ENCODE measurements at places on chromosomes 4 and X.

DNA sequence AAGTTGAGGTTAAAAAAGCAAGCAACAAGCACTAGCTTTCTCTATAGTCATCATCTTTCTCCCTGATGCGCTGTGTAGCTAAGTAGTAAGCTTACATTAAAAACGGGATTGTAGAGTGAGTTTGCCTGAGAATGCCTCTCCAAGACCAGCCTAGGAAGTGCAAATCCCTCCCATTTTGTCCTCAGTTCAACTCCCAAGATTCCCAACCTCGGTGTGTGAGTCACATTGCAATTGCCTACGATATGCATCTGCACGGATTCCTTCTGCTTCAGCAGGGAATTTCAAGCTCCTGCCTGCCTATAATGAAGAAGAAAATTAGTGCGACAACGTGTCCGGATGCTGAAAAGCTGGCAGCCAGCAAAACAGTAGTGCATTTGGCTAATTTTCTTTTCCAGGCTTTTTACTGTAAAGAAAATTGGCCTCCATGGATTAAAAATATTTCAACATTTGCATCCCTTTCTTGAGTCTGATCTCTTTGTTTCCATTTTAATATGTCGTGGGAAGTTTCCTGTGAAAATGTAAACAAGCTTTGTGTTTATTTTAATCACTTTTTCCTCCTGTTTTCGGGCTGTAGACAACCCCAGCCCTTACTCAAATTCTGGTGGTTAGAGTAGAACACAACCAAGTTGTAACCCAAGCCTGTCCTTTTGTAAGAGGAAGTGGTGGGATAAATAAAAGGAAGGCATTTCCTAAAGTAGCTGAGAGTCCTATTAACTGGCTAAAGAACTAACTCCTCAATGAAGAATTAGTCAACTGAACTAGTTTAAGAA, 58.4 kb upstream of the TET2 start:
- peak; percentile 14 for DNase-seq

DNA sequence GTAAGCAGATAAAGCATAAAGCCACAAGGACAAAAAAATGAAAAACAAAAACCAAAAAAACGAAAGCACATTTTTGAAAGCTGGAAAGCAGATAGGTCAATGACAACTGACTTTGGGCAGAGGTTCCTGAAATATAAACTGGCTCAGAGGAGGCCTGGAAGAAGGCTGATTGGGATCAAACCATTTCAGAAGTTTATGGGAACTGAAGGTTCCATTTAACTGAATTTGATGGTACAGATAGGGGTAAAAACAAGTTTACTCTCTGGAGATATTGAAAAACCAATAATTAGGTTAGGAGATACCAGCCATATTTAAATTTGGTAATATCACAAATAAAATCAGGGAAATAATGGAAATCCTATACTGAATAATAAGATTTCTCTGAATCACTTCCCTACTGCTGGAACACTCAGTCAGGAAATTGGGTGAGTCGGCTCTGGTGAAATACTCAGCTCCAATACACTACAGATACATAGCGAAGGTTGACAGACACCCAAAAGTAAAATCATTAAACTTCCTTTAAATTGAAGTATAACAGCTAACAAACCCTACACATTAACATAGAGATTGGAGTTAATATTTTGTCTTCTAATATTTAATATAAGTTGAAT, 1584.3 kb downstream of the STIM2 start:
- no peak for DNase-seq

- DNase-seq, result no peak
These were observed 310.3 kb upstream of the PRPS2 start for GRCh38 chrX:12480956-12481355.

DNA sequence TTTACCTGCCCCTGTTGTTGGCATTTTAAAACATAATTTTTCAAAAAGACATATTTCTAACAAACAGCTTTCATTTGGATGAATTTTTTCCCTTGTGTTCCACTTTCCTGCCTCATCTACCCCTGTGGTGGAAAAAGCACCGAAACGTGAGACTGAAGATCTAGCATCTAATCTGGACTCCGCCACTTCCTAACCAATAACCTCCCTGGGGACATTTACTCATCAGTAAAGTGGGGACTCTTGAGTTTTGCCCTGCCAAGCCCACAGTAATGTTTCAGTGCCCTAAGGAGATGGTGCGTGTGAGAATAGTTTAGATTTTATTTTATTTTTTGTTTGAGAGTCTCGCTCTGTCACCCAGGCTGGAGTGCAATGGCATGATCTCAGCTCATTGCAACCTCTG, 56.7 kb downstream of the ADGRG2 start:
- no peak for DNase-seq

- DNase-seq, result no peak
These were observed 22.4 kb downstream of the AFF1 start for GRCh38 chr4:86957215-86957614.

GRCh38 chr4:165560941-165561340, 182.1 kb downstream of the CPE start:
- DNase-seq, result no peak

- DNase-seq, result no peak
These were observed 64.3 kb upstream of the HELT start for GRCh38 chr4:184953971-184954370.

DNA sequence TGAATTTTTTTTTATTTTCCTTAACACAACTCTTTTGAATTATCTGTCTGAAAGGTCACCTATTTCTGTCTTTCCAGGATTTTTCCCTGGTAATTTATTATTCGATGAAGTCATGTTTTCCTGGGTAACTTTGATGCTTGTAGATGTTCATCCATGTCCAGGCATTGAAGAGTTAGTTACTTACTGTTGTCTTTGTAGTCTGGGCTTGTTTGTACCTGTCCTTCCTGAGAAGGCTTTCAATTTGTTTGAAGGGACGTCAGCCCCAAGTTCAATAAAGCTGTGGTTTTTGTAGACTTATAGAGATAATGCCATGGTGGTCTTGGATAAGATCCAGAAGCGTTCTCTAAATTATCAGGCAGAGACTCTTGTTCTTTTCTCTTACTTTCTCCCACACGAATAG, 252.4 kb upstream of the ARHGAP24 start:
- no peak for DNase-seq

DNA sequence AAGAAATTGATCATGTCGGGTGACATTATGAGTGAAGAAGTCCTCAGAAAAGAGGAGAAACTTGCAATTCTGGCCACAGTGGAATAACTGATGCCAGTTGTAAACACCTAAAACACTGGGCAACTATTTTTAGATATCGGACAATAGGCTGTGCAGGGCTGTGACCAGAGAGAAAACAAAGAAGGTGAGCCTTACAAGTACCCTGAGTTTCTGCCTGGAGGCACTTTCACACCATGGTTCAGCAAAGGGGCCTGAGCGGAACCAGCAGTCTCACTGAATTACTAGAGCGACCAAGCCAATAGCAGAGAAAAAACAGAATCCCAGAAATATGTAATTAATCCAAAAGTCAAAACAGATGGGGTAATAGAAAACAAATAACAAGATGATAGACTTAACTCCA, 11.2 kb downstream of the IRAK1 start:
- no peak for DNase-seq

GRCh38 chr4:46890056-46890455, 19.0 kb downstream of the COX7B2 start:
- DNase-seq, result no peak

DNA sequence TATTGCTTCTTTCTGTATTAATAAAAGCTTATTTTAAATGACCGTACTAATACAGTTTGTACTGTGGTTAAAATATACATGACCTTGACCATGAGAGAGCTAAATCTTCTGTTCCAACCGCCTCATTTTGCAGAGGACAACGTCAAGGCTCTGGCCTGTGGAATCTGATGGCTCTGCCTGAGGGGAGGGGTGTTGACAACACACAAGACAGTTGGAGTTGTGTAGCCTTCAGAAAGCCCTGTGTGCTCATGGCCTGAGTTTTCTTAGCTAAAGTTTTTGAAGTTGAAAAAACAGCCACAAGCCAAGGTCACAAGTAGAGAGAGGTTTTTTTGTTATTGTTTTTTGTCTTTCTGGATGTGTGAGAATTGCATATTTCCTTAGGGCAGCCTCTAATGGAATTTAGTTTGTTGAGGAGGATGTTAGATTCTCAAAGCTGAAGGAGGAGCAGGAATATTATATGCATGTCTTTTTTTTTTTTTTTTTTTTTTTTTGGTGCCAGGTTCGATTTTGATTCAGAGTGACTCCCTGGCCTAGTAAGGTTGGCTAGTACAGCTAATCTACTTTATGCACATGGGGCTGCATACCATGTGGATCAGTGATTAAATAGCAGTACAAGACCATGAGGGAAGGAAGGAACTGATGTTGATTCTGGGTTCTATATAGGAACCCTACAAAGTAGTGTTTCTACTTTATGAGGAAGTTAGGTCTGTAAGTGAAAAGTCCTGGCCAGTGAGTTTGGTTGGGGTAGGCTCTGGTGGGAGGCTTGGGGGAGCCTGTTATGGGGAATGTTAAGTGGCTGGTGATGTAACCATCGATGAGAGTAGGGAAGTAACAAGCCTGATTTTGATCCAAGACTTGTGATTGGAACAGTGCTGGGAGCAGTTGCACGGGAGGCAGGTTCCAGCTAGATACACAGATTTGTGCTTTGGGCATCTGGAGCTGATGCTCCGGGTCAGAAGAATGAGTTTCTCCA, 20.3 kb downstream of the SMS start:
- no peak for DNase-seq

GRCh38 chr4:157204634-157205244, 15.8 kb upstream of the GRIA2 start:
- DNase-seq, result no peak

DNA sequence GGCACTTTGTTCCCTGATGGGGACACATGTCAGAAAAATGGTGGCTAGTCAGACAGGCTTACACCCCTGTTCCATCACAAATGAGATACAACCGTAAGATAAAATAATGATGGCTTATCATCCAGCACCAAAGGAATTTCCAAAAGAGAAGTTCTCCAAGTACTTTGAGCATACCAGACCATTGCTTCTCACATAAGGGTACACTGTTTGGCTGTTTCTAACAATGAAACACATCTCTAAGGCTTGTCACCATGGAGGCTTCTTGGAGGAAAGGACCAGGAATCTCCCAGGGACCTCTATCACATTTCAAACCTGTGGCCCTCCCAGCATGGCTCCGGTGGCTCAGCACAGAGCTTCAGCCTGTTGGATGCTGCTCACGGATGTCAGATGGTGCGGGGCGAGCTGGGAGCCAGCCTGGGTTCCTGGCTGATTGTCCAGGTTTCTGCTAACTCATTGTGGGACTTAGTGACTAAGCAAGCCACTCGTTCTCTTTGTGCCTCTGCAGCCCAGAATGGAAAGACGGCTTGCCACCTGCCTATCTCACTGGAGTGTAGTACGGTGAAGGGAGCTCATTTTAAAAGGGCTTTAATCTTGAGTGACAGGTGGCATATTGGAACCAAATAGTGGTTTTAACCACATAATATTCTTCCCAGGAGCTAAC, 54.5 kb downstream of the FHDC1 start:
- DNase-seq, result no peak

- DNase-seq, result no peak
These were observed at the start of gene FAM184B for GRCh38 chr4:17781300-17782287. Gene FAM184B (minus strand): TSS chr4:17781621. CDS start chr4:17781299, 322 bp downstream.

DNA sequence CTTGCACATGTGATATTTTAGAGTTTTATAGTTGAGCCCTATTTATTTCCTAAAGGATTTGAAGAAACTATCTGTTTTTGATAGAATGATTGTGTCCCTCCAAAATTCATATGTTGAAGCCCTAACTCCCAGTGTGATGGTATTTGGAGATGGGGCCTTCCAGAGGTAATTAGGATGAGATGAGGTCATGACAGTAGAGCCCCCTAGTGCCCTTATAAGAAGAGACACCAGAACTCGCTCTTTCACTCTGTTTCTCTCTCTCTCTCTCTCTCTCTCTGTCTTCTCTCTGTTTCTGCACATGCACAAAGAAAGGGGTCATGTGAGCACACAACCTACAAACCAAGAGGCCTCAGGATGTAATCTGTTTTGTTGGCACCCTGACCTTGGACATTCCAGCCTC, 921.9 kb upstream of the DIAPH2 start:
- no peak for DNase-seq

DNA sequence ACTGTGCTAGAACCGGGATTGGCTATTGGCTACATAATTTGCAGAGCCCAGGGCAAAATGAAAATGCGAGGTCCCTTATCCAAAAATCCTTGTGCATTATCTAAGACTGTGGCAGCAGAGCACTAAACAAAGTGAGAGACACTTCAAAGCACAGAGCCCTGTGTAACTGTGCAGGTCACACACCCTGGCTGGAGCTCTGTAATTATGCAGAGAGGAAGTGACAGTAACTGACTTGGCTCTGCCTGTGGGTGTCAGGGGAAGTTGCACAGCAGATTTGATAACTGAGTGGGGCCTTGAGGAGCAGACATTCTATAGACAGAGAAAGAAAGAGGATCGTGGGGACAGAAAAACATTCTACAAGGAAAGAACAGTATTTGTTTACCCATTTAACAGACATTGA, 173.5 kb upstream of the FMR1 start:
- DNase-seq, result no peak

- DNase-seq, result peak; percentile 35
These were observed 1.6 kb downstream of the LONRF3 start for GRCh38 chrX:118975831-118976598.

- DNase-seq, result no peak
These were observed 1.3 kb downstream of the GAR1 start for GRCh38 chr4:109816894-109817293.

GRCh38 chrX:10090319-10090718, 66.5 kb upstream of the CLCN4 start:
- DNase-seq, result no peak

DNA sequence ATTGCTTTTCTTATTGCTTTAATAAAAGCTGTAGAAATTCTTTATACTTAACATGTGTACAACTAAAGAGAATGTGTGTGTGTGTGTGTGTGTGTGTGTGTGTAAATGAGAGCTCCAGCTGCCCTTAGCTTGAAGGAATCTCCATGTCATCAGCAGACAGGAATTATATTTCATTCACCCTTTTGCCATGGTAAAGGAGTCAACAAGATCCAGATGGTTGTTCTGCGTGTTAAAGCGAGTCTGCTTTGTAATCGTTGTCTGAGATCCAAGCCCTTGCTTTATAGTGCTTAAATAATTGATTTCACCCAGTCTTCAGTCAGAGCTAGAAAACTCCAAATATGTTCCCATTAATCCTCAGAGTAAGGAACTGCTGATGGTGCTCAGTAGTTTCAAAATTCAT, 285.5 kb downstream of the PDGFC start:
- no peak for DNase-seq

GRCh38 chr4:135007400-135007799, 805.8 kb upstream of the PABPC4L start:
- DNase-seq, result no peak

DNA sequence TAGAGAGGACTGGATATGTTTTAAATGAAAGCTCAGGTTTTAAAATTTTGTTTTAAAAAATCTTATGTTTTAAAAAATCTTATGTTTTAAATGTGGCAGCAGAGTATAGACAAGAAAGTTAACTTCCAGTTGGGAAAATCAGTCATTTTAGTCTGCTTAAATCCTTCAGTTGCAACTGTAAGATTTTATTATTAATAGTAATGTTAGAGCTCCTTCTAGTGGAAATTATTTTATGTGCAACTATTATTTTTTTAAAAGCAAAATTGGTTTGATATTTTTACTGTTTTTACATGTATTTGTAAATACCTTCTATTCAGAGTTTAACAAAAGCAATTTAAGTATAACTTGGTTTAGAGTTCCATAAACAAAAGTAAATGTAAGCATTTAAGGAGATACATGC, 8.5 kb upstream of the NUDT6 start:
- no peak for DNase-seq

- peak; percentile 31 for DNase-seq
These were observed 51.7 kb downstream of the GASK1B start for GRCh38 chr4:158121161-158121579.

GRCh38 chr4:182137343-182137742, 105.9 kb upstream of the TENM3 start:
- DNase-seq, result no peak

- DNase-seq, result no peak
These were observed 22.3 kb downstream of the EFNB1 start for GRCh38 chrX:68851082-68851481.

GRCh38 chr4:69787879-69788278, 27.5 kb upstream of the SULT1B1 start:
- no peak for DNase-seq

Data from heart left ventricle (tissue), 16 donors.